ENCODE measurements at places on chromosomes 1 and 21.

DNA sequence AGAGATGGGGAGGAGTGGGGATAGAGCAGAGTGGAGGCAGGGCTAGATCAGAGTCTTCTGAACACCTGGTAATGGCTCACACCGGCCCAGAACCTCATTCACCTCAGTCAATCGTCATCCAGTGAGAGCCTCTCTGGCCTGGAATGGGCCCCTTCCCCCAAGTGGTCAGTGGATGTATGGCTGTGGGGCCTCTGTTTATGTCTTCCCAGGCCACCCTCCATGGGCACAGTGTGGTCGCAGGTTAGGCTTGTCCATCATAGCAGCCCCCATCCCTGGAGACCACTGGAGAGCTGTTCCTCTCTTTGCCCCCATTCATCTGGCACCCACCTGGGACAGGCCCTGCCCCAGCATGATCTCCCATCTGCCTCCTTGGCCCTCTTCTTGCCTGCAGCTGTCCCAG, 29.6 kb upstream of the TENT5C start:
- no peak for DNase-seq

DNA sequence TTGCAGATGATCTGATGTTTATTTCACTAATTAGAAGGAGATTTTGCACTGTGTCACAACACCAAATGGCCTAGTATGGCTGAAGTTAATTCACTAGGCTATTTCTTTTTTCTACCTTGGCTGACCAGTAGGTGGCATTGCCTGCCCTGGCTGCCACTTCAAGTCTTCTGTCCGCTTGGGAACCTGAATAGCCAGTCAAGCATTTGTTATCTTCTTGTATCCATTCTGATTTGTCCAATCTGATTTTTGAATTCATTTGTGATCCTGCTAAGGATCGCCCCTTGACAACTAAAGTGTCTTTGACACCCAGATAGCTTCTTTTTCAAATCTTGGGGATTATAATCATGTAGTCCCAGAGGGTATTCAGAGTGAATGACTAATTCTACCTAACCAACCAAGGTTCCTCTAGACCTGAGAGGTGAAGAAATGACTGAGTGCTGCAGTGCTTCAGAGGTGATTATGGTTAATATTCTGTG, 99.4 kb downstream of the GIPC2 start:
- DNase-seq, result no peak

- DNase-seq, result no peak
These were observed 31.8 kb downstream of the ZNF684 start for GRCh38 chr1:40563266-40563665.

GRCh38 chr1:215569986-215570824, 3.1 kb downstream of the KCTD3 start:
- no peak for DNase-seq

DNA sequence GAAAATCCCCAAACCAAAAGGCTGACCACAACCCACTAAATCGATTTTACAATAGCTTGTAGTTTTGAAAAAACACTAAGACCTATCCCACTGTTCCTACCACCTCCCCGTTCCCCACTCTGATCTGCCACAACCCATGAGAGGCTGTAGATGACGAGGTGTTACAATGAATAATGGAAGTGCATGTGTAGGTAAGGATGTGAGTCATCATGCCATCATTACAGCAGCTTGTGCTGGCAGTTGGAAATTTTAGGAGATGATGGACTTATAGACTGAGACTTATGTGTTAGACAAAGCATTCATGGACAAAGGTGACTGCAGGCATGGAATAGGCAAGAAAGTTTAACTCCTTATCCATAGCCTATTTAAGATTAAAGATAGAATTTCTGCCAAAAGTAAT, 184.7 kb upstream of the CACYBP start:
- DNase-seq, result no peak
